ENCODE measurements at places on chromosomes 6 and 20. TPM values are rescaled to one million over a fixed set of nuclear protein-coding genes. Genes with fewer than 3 reads are reported as not detected.
A peak's percentile ranks its signal among the peaks of the same experiment; 100 is the strongest.

DNA sequence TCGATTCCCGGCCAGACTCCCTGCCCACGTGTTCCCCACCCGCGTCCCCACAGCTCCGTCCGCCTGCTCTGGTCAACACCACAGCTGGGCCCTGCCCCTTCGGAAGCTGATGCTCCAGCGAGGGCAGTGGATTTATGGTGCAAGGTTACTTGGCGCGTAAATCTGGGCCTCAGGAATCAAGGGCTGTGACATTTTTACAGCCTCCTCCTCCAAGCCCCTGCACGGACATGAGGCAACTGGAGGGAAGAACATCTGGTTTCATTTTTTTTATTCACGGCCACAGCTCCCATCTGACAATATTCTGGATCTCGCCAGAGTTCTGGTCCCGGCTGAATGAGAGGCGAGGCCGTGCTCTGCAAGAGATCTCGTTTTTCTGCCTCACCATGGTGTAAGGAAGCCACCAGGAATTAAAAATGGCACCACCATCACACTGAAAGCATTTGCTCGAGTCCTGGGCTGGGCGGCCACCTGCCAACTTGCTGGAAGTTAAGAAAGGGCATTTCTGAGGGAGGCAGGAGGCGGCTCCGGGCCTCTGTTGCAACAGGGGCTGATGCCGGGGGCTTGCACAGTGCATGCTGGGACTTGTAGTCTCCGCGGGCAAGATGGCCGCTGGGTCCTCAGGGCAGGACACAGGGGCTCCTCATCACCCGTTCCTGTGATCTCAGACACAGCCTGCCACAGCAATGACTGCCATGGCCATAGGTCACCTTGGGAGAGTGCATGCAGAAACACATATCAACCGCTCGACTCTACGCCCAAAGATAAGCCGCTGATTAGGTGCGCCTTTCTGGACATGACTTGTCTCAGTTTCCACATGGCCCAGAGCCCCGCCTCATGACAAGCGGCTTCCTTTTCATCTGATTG lies 148.5 kb downstream of the LY86 start:
- peaks cover 6% of the 10 kb centered on the region for H3K4me1 ChIP-seq
- peak overlapping the region; percentile 33 for H3K4me3 ChIP-seq
- no peak overlapping the region for H3K27ac ChIP-seq
- DNase-seq: peak; percentile 83
- no peaks in the 10 kb centered on the region for H3K36me3 ChIP-seq

DNA sequence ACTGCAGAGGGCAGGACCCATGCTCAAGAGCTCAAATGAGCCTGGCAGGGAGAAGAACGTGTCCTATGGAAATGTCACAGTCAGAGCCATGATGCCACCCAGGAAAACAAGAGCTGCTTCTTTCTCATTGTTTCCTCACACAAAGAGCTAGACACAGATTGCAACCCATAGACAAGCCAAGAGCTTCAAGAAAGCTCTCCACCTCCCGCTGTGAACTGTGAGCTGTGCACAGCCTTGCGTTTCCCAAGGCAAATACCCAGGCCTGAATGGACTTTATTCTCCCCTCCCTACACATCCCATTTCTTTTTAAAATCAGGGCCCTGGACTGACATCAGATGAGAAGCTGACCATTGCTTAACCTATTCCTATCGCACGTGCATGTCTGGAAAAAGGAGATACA lies 388.8 kb downstream of the RNGTT start:
- H3K4me1 ChIP-seq: no peaks in the 10 kb centered on the region
- H3K4me3 ChIP-seq: no peak overlapping the region
- H3K27ac ChIP-seq: no peak overlapping the region
- DNase-seq: no peak

- H3K27me3 ChIP-seq: no peaks in the 10 kb centered on the region
- no peaks in the 10 kb centered on the region for H3K4me1 ChIP-seq
- DNase-seq: no peak
- no peak overlapping the region for H3K4me3 ChIP-seq
- H3K27ac ChIP-seq: no peak overlapping the region
- H3K36me3 ChIP-seq: no peaks in the 10 kb centered on the region
Measured at GRCh38 chr6:43943099-43943766, 173.2 kb downstream of the VEGFA start.

GRCh38 chr20:48141660-48142515 lies 356.6 kb upstream of the SULF2 start:
- no peak for DNase-seq
- no peak overlapping the region for H3K27ac ChIP-seq
- no peak overlapping the region for H3K4me3 ChIP-seq
- H3K36me3 ChIP-seq: no peaks in the 10 kb centered on the region
- H3K4me1 ChIP-seq: no peaks in the 10 kb centered on the region

GRCh38 chr20:64084685-64085152 lies 521 bp upstream of the LKAAEAR1 start:
- H3K4me3 ChIP-seq: no peak overlapping the region
- no peaks in the 10 kb centered on the region for H3K27me3 ChIP-seq
- H3K36me3 ChIP-seq: no peaks in the 10 kb centered on the region
- DNase-seq: no peak

- no peaks in the 10 kb centered on the region for H3K36me3 ChIP-seq
- no peaks in the 10 kb centered on the region for H3K4me1 ChIP-seq
- DNase-seq: peak; percentile 27
- no peak overlapping the region for H3K4me3 ChIP-seq
- no peak overlapping the region for H3K27ac ChIP-seq
- no peaks in the 10 kb centered on the region for H3K27me3 ChIP-seq
Measured at GRCh38 chr6:143941852-143942627, 66.0 kb downstream of the PLAGL1 start.

GRCh38 chr6:137303441-137303840 lies 84.3 kb upstream of the IFNGR1 start:
- no peaks in the 10 kb centered on the region for H3K4me1 ChIP-seq
- H3K27me3 ChIP-seq: no peaks in the 10 kb centered on the region
- no peak for DNase-seq
- H3K27ac ChIP-seq: no peak overlapping the region
- no peaks in the 10 kb centered on the region for H3K36me3 ChIP-seq
- no peak overlapping the region for H3K4me3 ChIP-seq

DNA sequence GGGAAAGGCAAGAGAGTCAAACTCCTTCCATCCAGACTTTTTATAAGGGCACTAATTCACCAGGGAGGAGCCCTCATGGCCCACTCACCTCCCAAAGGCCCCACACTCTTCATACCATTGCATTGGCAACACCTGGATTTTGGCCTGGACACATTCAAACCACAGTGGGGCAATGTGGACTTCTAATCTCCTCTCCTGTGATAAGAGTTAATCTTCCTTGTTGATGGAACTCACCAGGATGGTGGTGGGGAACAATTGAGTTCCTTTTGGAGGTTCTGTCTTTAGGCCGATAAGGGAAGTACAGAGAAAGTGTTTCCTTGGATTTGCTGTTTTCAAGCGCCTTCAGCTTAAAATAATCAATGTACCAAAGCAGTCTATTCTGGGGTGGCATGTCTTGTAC lies 268.7 kb downstream of the CD83 start:
- DNase-seq: no peak
- H3K4me3 ChIP-seq: no peak overlapping the region
- H3K4me1 ChIP-seq: no peaks in the 10 kb centered on the region

MOG gene
- total RNA-seq: not detected

ZKSCAN8 gene
- total RNA-seq: 37.1 TPM

PTCHD4 gene
- 1.3 TPM for total RNA-seq

SEMG1 gene
- not detected for total RNA-seq

NFATC2 gene
- 5.1 TPM for total RNA-seq
